ENCODE measurements at places on chromosomes 7 and 10.

DNA sequence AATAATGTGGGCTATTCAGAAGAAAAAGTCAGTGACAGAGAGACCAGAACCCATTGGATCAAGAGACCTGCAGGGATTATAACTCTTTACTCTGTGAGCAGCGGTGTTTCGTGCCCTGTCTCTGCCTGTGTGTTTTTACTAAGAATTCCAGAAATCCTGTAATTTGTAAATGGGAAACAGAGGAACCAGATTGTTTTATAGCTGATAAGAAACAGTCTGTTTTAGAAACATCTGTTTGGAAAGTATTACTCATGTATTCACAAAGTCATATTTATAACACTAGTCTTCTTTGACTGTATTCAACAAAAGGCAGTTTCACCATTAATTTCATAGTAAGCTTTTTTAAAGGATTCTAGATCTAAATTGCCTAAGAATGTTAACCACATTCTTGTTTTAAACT, 30.0 kb upstream of the VDAC2 start:
- no peaks in the 10 kb centered on the region for H3K27me3 ChIP-seq
- DNase-seq, result no peak
- no peak overlapping the region for H3K27ac ChIP-seq
- H3K4me1 ChIP-seq, result peaks cover 10% of the 10 kb centered on the region
- no peak overlapping the region for H3K4me3 ChIP-seq
- H3K36me3 ChIP-seq, result peaks cover 26% of the 10 kb centered on the region

GRCh38 chr10:81838950-81839349, 36.0 kb upstream of the NRG3 start:
- no peaks in the 10 kb centered on the region for H3K27me3 ChIP-seq
- no peak overlapping the region for H3K27ac ChIP-seq
- no peaks in the 10 kb centered on the region for H3K36me3 ChIP-seq
- no peak overlapping the region for H3K4me3 ChIP-seq

GRCh38 chr10:86355571-86356038, 11.0 kb downstream of the GRID1 start:
- no peaks in the 10 kb centered on the region for H3K4me1 ChIP-seq
- H3K4me3 ChIP-seq, result no peak overlapping the region
- no peak overlapping the region for H3K27ac ChIP-seq
- no peak for DNase-seq
- no peaks in the 10 kb centered on the region for H3K36me3 ChIP-seq
- peaks cover 12% of the 10 kb centered on the region for H3K27me3 ChIP-seq

DNA sequence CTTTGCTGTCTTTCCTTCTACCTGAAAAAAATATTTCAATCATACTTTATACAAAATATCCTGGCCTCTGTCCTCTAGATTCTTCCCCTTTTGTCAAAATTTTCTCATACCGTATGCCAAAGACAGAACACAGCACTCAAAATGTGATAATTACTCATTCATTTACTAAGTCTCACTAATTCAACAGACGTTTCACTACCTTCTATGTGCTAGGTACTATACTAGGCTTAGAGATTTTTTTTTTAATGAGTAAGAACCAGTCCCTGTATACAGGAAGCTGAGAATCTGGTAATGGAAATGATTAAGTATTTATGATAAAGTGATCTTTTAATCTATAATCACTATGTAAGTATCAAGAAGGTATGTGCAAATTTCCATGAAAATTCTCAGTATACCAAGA, 128.0 kb downstream of the ELAPOR2 start:
- H3K27ac ChIP-seq, result peak overlapping the region; percentile 68
- no peaks in the 10 kb centered on the region for H3K27me3 ChIP-seq
- no peaks in the 10 kb centered on the region for H3K36me3 ChIP-seq
- no peak for DNase-seq
- peaks cover 19% of the 10 kb centered on the region for H3K4me1 ChIP-seq

GRCh38 chr7:144497282-144497681, 93.8 kb upstream of the NOBOX start:
- no peak overlapping the region for H3K27ac ChIP-seq
- H3K4me1 ChIP-seq, result no peaks in the 10 kb centered on the region
- no peaks in the 10 kb centered on the region for H3K36me3 ChIP-seq
- 0 out of 2 replicates have a peak, but pooled peaks cover 13% of the 10 kb centered on the region for H3K27me3 ChIP-seq
- no peak for DNase-seq
- H3K4me3 ChIP-seq, result no peak overlapping the region

DNA sequence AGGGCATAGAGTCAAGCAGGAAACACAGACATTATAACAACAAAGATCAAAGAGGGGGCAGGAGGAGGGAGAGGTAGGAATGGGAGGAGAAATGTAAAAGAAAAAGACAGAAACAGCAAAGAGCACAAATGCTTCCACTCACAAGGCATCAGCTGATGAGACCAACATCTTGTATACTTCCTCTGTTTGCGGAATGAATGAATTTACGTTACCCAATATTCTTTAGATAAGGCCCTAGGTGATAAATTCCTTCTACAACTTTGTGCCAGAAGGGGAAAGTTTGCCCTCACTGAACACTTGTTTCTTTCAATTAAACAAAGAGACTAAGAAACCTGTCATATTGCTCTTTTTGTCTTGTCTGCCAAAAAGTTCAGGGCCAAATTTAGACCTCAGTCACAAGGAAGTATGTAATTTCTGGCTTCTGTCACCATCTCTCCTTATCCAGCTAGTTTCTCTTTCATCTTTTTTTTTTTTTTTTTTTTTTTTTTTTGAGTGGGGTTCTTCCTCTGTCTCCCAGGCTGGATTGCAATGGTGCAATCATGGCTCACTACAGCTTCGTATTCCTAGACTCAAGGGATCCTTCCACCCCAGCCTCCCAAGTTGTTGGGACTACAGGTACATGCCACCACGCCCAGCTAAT, 116.4 kb upstream of the NANOS1 start:
- no peaks in the 10 kb centered on the region for H3K27me3 ChIP-seq
- DNase-seq, result no peak
- H3K4me3 ChIP-seq, result no peak overlapping the region
- H3K36me3 ChIP-seq, result no peaks in the 10 kb centered on the region
- peaks cover 6% of the 10 kb centered on the region for H3K4me1 ChIP-seq

GRCh38 chr10:17006631-17007417, 122.8 kb downstream of the CUBN start:
- H3K36me3 ChIP-seq, result no peaks in the 10 kb centered on the region
- 0 out of 2 replicates have a peak, but pooled peaks cover 3% of the 10 kb centered on the region for H3K4me1 ChIP-seq
- no peaks in the 10 kb centered on the region for H3K27me3 ChIP-seq
- no peak overlapping the region for H3K4me3 ChIP-seq
- DNase-seq, result no peak

DNA sequence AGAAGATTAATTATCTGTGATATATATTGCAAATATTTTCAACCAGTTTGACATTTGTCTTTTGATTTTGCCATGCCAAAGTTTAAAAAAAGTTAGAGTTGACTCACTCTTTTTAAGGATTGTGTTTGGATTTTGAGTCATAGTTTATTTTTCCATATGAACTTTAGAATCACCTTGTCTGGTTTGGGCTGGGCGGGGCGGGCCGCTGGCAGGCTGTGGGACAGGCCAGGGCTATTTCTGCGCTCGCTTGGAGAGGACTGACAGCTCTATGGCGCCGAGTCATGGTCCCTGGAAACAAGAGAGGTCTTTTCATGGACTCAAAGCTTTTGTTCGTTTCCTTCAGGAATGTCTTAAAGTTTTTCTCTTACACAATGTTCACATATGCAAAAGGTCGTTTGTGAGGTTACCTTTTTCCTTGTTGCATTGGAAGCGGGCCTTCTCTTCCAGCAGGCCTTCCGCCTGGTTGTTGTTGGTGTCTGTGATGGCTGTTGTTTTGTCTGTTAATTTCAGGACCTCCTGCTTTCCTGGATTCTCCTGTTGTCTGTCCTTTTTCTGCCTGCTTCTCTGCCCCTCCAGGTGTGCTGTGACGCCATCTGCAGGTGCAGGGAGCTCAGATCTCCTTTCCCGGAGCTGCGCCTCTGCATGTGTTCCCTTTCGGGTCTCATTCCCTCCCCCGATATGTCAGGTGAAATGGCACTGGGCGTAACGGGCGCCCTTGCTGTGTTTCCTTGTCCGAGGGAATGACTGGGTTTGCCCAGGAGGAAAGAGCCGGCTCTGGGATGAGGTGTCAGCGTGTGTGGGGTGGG, 53.8 kb downstream of the INPP5A start:
- H3K27ac ChIP-seq, result peak overlapping the region; percentile 91
- no peaks in the 10 kb centered on the region for H3K27me3 ChIP-seq
- DNase-seq, result peak; percentile 82
- H3K4me3 ChIP-seq, result peak overlapping the region; percentile 45
- H3K4me1 ChIP-seq, result peaks cover 39% of the 10 kb centered on the region

DNA sequence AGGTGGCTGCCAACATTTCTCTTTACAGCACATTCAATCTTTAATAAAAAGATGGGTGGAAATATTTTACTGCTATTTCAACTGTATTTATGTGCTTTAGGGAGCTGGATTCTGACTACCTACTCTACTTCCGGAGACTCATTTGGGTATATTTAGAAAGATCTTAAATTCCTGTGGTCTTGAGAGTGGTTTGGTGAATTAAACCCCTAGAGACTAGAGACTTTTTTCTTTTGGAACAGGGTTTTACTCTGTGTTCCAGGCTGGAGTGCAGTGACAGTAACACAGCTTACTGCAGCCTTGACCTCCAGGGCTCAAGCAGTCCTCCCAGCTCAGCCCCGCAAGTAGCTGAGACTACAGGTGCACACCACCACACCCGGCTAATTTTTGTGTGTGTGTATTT, 79.0 kb upstream of the HABP2 start:
- no peaks in the 10 kb centered on the region for H3K36me3 ChIP-seq
- no peaks in the 10 kb centered on the region for H3K27me3 ChIP-seq
- no peak overlapping the region for H3K27ac ChIP-seq
- peak; percentile 46 for DNase-seq
- no peak overlapping the region for H3K4me3 ChIP-seq
- H3K4me1 ChIP-seq, result peaks cover 21% of the 10 kb centered on the region

DNA sequence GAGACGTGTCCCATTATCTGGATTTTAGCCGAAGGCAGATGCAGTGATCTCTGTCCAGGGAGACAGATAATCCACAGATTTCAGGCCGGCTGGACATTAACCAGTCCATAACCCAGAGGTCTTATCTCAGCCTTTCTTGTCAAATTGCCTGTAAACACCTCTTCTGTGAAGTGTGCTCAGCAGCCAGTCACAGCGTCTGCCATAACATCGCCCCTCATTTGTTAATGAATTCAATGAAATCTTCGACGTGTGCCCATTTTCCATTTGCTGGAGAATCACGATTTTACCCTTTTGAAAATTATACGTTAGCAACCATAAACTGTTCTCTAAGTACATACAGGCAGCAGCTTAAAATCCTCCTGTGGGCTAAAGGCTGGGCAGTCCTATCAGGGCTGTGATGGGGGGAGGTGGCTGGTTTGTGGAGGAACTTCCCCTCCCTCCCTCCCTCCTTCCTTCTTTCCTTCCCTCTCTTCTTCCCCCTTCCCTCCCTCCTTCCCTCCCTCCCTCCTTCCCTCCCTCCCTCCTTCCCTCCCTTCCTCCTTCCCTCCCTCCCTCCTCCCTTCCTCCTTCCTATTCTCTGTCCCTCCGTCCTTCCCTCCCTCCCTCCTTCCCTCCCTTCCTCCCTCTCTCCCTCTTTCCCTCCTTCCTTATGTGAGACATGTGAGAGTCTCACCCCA, 26.6 kb upstream of the FAM20C start:
- H3K27me3 ChIP-seq, result no peaks in the 10 kb centered on the region
- H3K27ac ChIP-seq, result no peak overlapping the region
- H3K4me1 ChIP-seq, result 0 out of 2 replicates have a peak, but pooled peaks cover 5% of the 10 kb centered on the region
- no peak overlapping the region for H3K4me3 ChIP-seq

- H3K4me3 ChIP-seq, result no peak overlapping the region
- H3K4me1 ChIP-seq, result no peaks in the 10 kb centered on the region
- peak; percentile 23 for DNase-seq
Observed at GRCh38 chr10:105785721-105786120, 1144.6 kb downstream of the SORCS3 start.

DNA sequence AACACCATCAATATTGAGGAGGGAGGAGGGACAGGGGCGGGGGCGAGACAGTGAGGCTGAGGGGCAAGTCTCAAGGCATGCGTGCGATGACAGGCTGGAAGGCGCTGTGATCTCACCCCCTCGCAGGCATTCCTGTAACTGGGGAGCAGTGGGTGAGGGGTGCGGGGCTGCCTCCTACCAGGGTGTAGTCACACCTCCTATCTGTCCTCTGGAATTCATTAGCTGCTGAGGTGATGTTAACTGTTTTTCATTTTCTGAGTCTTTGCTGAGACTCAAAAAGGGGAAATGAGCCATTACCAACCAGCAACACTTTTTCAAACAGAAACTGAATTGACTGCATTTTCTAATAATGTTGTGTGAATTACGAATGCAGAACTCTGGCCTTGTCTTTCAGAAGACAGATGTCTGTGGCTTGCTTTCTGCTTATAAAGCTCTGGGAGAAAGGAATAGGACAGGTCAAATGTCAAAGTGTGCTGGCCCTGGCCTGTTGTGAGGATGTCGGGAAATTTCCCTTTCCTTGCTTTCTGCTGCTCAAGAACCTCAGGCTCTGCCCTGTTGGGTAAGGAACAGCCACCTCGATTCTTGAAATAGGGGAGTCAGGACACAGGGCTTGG, 23.7 kb upstream of the CDH23 start:
- no peak overlapping the region for H3K27ac ChIP-seq
- H3K4me1 ChIP-seq, result peaks cover 9% of the 10 kb centered on the region
- DNase-seq, result no peak
- no peaks in the 10 kb centered on the region for H3K27me3 ChIP-seq
- no peaks in the 10 kb centered on the region for H3K36me3 ChIP-seq

DNA sequence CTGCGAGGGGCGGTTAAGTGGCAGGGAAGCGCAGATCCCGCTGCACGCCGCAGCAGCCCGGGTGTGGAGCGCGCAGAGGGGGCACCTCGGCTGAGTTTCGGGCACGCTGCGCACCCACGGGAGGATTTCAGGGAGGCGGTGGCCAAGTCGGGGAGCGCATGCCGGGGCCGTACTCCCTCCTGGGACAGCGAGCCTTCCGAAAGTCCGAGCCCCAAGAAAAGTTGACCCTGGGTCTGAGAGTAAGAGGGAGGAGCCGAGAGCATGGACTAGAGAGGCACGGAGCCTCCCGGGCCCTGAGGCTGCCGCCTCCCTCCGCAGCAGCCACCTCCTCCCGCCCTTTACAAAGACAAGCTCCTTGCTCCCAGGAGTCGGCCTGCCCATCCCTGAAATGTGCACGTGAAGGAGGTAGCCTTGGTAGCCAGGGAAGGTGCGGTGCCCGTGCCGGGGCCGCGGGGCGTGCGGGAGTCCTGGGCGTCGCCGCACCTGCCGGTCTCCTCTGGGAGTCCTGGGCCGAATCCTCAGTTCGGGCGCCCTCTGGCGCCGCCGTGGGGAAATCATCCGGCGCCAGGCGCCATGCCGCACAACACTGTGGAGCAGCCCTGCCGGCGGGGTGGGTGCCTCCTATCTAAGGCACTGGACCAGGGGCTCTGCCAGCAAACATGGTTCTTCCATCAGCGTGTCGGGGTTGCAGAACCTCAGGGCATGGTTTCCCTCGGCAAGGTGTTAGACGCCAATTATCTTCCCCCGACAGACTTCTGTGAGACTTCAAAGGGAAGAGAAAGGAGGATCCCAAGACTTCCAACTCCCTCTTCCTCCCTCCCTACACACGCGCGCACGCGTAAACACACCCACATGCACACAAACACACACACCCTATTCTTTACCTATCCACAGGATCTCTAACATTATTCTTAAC, 104.0 kb downstream of the TRIL start:
- H3K4me3 ChIP-seq, result peak overlapping the region; percentile 75
- DNase-seq, result peak; percentile 87
- no peaks in the 10 kb centered on the region for H3K27me3 ChIP-seq
- H3K4me1 ChIP-seq, result peaks cover 47% of the 10 kb centered on the region

- peaks cover 13% of the 10 kb centered on the region for H3K27me3 ChIP-seq
- no peak overlapping the region for H3K4me3 ChIP-seq
- DNase-seq, result no peak
- H3K36me3 ChIP-seq, result no peaks in the 10 kb centered on the region
Observed at GRCh38 chr7:35536396-35536826, 158.5 kb downstream of the HERPUD2 start.

GRCh38 chr7:155483868-155484325, 26.0 kb downstream of the EN2 start:
- no peak for DNase-seq
- H3K27me3 ChIP-seq, result peaks cover 46% of the 10 kb centered on the region
- no peaks in the 10 kb centered on the region for H3K4me1 ChIP-seq
- H3K4me3 ChIP-seq, result no peak overlapping the region
- H3K36me3 ChIP-seq, result no peaks in the 10 kb centered on the region

Data from PC-3 (cell line).